ENCODE measurements at places on chromosomes 16 and 17. TPM values are rescaled to one million over a fixed set of nuclear protein-coding genes. Genes with fewer than 3 reads are reported as not detected.

GRCh38 chr16:24688359-24688758 is 41.1 kb upstream of the TNRC6A start:
- DNase-seq: no peak

- DNase-seq: peak; percentile 58
Observed at GRCh38 chr17:48547808-48548522, 3.1 kb upstream of the HOXB2 start.

DNA sequence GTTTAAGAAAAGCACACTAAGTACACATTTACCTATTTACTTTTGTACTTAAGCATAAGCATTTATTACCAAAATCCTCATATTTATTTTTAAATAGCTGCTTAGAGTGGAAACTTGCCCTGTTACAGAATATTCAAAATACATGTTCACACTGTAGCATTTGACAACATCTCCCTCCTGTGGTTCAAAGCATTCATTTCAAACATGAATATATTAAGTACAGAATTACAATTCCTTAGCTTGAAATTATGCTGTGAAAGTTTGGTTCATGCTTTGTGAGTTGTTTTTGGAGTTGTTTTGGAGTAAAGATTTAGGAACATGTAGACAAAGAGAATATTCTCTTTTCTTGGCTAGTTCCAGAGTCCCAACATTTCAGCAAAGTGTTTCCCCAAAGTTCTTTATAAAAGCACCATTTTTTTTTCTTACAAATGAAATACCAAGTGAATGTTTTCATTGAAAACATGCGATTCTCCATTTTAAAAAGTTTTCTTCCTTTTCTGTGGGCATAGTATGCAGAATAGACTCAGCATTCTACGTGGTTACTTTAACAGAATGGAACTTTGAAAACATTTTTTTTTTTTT is 33.2 kb downstream of the TUBD1 start:
- no peak for DNase-seq

- no peak for DNase-seq
Observed at GRCh38 chr16:27841061-27841801, 222.3 kb downstream of the GSG1L start.

DNA sequence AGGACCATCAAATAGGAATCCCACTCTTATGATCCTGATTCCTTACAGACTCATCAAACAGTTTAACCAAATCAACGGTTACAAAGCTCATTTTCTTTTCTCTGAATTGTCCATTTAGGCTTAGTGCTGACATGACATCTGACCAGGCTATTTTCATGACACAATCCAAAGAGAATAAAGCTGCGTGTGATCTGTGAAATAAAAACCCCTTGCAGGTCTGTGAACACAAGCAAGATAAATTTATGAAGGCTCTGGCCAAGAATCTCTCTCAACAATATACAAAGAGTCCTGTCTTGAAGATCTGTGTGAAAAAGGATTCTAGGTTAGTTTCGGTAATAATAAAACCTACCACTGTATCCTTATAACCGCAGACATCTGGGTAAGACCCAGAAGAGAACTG is 22.0 kb downstream of the COG1 start:
- DNase-seq: no peak

DNA sequence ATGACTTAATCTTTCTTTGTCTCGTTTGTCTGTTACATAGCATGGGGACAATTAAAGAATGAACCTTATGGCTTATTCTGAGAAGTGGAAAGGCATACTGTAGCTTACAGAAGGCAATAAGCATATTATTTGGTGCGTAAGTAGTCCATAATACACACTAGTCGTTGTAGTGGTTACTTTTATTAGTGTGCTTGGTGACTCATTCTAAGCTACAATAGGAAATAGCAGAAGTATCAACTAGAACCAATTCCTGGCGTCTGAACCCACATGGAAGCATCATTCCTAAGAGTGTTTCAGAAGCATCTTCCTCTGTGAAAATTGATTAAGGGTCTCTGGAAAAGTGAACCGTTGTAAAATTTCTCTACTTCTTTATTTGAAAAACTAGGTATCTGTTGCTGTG is 777.8 kb upstream of the EEF2KMT start:
- no peak for DNase-seq

DNA sequence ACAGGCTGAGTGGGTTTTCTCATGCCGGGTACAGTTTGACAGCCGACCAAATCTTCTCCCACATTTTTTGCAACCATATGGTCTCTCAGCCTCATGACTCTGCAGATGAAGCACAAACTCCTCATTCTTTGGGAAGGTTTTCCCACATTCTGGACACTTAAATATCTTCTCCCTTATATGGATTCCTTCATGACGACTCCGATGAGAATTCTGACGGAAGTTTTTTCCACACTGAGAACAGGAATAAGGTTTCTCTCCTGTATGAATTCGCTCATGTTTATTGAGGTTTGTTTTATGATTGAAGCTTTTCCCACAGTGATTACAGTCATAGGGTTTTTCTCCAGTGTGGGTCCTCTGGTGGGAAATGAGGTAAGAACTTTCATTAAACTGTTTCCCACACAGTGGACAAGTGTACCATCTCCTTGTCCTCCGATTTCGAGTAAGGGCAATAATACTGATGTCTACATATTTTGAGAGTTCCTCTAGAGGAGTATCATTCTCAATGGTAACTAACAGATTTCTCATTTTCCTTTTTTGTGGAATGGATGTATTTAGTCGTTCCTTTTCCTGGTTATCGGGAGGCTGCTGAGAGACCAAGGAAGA is 10.9 kb downstream of the ZNF200 start:
- no peak for DNase-seq

DNA sequence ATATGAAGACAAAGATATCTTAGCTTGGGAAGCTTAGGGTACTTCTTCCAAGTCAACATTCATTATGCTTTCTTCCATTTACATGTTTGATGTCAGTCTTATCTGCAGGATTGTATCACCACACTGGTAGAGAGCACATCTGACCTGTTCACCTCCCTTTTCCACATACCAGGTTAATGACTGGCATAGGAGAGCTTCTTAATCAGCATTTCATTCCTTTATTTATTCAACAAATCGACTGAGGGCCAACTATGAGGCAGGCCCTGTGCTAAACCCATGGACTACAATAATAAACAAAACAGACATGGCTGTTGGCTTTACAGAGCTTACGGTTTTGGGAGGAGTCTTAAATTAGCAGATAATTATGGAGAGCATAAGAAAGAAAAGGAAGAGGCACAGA is 378.1 kb upstream of the CDH11 start:
- DNase-seq: no peak

DNA sequence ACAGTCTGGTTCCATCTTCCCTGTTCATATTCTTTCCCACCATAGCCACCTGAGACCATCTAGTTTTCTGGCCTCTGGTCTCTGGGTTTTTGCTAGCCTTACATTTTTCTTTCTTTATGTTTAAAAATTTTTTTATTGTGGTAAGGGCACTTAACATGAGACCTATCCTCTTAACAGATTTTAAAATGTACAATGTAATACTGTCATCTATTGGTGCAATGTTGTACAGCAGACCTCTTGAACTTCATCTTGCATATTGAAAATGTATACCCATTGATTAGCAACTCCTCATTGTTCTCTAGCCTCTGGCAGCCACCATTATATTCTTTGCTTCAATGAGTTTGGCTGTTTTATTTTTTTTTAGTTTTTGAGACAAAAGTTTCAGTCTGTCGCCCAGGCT is 39.2 kb downstream of the ITGAM start:
- no peak for DNase-seq

DNA sequence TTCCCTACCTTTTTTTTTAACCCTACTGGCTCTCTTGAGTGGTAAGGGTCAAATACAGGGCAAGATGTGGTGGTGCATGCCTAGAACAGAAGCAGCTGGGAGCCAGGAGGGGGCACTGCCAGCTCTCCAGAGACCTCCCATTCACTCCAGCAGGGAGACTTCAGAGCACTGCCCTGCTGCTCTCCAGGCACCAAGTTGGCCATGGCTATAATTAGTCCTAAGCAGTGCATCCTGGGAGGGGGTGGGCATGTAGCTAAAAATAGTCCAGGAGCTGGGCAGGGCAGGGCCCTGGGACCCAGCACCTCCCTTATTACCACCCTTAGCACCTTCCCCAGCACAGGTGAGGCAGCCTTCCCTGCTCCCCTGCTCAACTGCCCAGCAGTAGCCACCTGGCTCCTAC is 3.5 kb downstream of the CORO6 start:
- DNase-seq: no peak

DNA sequence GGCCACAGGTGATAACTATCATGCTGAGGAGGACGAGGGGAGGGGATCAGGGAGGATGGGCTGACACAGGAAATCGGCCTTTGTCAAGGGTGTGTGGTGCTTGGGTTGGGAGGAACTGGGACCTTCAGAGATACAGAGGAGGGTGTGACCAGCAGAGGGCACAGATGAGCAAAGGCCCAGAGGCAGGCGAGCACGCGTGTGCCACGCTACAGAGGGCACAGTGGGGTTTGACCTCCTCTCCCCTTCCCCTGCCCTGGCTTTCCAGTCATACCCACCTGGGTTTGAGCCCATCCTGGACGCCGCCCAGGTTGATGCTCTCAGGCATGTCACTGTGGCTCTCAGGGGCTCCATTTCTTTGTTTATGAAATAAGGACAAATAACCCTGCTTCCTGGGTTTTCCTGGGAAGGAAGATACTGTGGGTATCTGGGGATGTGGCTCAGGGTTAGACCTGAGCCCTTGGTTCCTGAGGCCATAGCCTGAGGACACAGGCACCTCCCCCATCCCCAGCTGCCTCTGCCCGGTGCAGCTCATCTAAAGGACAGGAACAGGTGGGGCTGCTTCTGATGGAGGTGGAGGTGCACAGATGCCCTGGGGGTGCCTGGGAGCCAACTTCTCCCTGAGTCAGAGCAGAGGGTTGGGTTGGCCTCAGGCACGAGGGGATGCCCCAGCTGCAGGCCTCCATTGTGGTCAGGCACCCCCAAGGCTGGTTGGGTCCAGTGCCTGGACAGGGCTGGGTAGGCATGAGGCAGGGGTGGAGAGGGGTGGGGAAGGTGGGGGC is 51.8 kb downstream of the BEAN1 start:
- peak; percentile 88 for DNase-seq

- no peak for DNase-seq
Observed at GRCh38 chr16:71507061-71507460, 17.9 kb upstream of the ZNF19 start.

GRCh38 chr17:29369831-29370735 is 20.1 kb upstream of the TAOK1 start:
- DNase-seq: peak; percentile 51

GRCh38 chr16:70430667-70431536 is 8.0 kb downstream of the ST3GAL2 start:
- peak; percentile 45 for DNase-seq

DNA sequence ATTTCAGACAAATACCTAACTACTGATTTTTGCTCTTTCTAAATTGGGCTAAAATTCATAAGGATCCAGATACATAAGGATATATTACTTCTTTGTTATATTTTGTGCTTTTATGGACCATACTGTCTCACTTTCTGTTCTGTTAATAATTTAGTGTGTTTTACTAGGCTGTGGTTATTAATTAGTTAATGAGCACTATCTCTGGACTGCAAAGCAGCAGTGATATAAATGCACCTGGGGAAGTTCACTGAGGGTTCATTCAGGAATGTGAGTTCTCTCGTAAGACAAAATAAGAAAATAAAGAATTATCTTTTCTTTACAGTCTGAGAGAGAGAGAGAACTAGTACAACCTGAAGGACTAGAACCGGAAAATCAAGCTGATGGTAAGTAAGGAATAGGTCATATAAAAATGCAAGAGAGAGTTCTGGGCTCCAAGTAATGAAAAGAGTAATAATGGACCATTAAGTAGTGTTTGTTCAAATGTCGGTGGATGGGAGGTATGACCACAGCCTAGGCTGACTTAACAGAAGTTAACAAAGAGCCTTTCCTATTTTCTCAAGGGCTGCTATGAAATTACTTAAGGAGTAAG is 55.6 kb downstream of the IKZF3 start:
- no peak for DNase-seq

- DNase-seq: no peak
Observed at GRCh38 chr16:74249254-74249653, 47.4 kb upstream of the PSMD7 start.

- DNase-seq: no peak
Observed at GRCh38 chr16:78461496-78462287, 362.2 kb downstream of the WWOX start.

- DNase-seq: no peak
Observed at GRCh38 chr17:79136596-79136995, 62.0 kb downstream of the ENGASE start.

DNA sequence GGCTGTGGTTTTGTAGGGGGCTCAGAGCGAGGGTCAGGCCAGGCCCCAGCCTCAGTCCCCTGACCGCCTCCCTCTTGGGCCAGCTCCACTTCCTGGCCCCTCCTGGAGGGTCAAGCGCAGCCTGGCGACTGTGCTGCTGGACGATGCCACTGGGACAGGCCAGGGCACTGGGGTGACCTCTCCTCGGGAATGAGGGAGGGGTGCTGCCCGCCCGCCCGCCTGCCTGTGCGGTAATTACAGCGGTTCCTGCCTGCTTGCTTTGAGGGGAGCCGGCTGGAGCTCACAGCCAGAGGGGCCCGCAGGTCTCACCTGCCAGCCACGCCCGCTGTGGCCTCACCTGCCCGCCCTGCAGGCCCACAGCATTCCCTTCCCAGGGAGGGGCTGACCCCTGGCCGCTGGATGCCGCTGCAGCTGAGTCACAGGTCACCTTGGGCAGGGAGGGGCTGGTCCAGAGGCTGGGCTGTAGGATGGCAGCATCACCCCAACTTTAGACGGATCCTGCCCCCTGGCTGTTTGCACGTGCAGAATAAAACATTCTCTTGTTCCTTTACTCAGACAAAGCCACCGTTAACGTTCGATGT is 76.7 kb upstream of the CBX4 start:
- no peak for DNase-seq

DNA sequence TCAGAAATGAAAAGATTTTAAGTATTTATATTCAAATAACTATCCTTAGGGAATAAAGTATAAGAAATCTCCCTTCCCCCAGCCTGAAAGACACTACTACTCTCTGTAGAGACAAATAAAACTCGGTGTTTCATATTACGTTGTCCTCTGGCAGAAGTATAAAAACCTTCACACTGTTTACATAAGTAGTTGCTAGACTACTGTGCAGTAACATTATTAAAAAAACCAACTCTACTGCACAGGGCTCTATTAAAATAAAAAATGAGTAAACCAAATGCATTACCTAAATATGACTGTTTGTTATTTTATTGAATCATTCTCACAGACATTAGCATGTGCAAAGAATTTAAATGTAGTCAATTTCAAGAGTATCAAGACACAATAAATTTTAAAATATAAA is 67.4 kb downstream of the MED13 start:
- no peak for DNase-seq

GRCh38 chr17:77273397-77274085 is 132.8 kb downstream of the SEC14L1 start:
- DNase-seq: no peak

Gene TMEM88
- 1.5 TPM for total RNA-seq

Gene MYO15A
- total RNA-seq: 0.30 TPM

Gene SOST
- total RNA-seq: not detected

Gene ARHGDIG
- total RNA-seq: not detected

Gene AOC3
- 0.53 TPM for total RNA-seq

Gene ESRP2
- total RNA-seq: not detected

Gene ST6GALNAC1
- total RNA-seq: 4.0 TPM

Gene DHRS7C
- total RNA-seq: not detected

Gene CCDC40
- not detected for total RNA-seq

Gene TBC1D3
- not detected for total RNA-seq

Gene KAT8
- 44.3 TPM for total RNA-seq

Gene SPNS3
- total RNA-seq: 14.1 TPM

Gene RNF43
- not detected for total RNA-seq

Gene MEOX1
- 4.7 TPM for total RNA-seq

Gene CES1
- 5.0 TPM for total RNA-seq

Gene IGSF6
- 0.15 TPM for total RNA-seq

Gene CRAMP1
- 24.5 TPM for total RNA-seq

Gene RUSF1
- 36.8 TPM for total RNA-seq
